RWPE2 (cell line): ENCODE measurements at places on chromosomes 11 and 22.

DNA sequence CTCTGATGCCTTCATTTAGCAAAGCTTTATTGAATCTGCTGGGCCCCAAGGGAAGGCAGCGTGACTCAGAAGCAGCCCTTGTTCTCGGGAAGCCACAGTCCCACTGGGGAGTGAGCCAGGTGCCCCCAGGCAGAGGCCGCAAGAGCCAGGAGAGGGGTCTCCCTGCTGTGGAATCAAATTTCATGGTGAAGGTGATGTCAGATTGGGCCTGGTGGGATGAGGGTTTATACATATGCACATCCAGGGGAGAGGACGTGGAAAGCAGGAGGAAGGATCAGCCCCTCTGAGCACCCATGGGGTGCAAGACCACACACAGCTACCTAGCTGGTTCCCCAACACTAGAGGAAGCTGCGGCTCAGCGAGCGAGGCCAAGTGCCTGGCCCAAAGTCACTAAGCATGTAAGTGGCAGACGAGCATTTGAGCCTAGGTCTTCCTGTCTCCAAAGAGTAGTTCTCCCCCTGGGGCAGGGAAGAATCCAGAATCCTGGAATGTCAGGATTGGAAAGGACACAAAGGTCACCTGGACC, 2.0 kb downstream of the SYNGR1 start:
- H3K4me1 ChIP-seq: no peaks in the 10 kb centered on the region
- H3K27ac ChIP-seq: no peak overlapping the region

- H3K27me3 ChIP-seq: no peaks in the 10 kb centered on the region
- no peak overlapping the region for H3K4me3 ChIP-seq
- no peaks in the 10 kb centered on the region for H3K4me1 ChIP-seq
- no peak for DNase-seq
- no peaks in the 10 kb centered on the region for H3K36me3 ChIP-seq
- H3K27ac ChIP-seq: no peak overlapping the region
Measured at GRCh38 chr11:117766576-117766975, 30.4 kb downstream of the DSCAML1 start.

GRCh38 chr22:37218771-37219411, 6.6 kb upstream of the SSTR3 start:
- no peak overlapping the region for H3K4me3 ChIP-seq
- no peaks in the 10 kb centered on the region for H3K27me3 ChIP-seq
- no peak overlapping the region for H3K27ac ChIP-seq
- DNase-seq: no peak
- no peaks in the 10 kb centered on the region for H3K36me3 ChIP-seq

GRCh38 chr11:74493791-74494630, 487 bp upstream of the LIPT2 start:
- peak; percentile 79 for DNase-seq
- H3K4me3 ChIP-seq: peak overlapping the region; percentile 85
- no peaks in the 10 kb centered on the region for H3K27me3 ChIP-seq
- H3K27ac ChIP-seq: peak overlapping the region; percentile 84
- H3K4me1 ChIP-seq: peaks cover 3% of the 10 kb centered on the region
- no peaks in the 10 kb centered on the region for H3K36me3 ChIP-seq

DNA sequence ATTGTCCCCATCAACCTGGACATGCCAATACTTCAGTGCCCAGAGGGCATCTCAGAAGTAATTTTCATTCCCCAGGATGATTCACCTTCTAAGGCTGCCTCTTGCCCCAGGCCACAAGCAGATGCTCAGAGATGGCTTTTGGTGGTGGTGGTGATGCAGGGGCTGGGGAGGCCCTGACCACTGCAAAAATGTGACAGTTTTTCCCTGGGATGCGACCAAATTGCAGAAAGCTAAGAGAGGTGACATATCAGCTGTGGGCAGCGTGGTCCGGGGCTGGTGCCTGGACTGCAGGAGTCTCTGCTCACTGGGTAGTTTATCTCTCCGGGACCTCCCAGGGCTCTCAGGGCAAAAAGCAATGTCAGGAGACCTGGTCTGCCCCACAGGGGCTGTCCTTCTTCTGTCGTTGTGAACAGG, 39.7 kb upstream of the ACCSL start:
- H3K36me3 ChIP-seq: no peaks in the 10 kb centered on the region
- H3K4me1 ChIP-seq: no peaks in the 10 kb centered on the region
- H3K27ac ChIP-seq: no peak overlapping the region
- no peak for DNase-seq

GRCh38 chr22:38316364-38317121, 690 bp downstream of the CSNK1E start:
- peak overlapping the region; percentile 98 for H3K27ac ChIP-seq
- no peak for DNase-seq
- H3K4me1 ChIP-seq: peaks cover 41% of the 10 kb centered on the region
- no peaks in the 10 kb centered on the region for H3K27me3 ChIP-seq
- peak overlapping the region; percentile 94 for H3K4me3 ChIP-seq

DNA sequence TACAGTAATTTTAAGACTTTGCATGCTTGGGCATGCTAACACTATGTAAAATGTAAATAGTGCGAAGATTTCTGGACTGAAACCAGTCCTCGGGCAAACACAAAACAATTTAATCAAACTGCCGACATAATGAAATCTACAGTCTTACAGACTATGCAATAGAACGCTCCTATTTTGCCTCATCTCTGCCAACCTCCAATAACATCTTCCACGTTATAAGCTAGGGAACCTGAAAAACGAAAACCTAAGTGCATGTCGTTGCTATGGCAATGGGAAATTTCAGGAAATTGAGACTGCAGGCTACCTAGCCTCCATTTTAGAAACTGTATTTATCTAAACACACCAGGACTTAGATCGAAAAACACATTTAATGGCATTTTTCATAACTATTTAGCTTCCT, 1.1 kb downstream of the CSTF3 start:
- DNase-seq: no peak
- peaks cover 53% of the 10 kb centered on the region for H3K36me3 ChIP-seq
- peaks cover 40% of the 10 kb centered on the region for H3K4me1 ChIP-seq
- peak overlapping the region; percentile 71 for H3K27ac ChIP-seq
- H3K27me3 ChIP-seq: no peaks in the 10 kb centered on the region

- H3K36me3 ChIP-seq: no peaks in the 10 kb centered on the region
- no peaks in the 10 kb centered on the region for H3K4me1 ChIP-seq
- DNase-seq: no peak
Measured at GRCh38 chr22:29148036-29148435, 57.7 kb upstream of the EMID1 start.

DNA sequence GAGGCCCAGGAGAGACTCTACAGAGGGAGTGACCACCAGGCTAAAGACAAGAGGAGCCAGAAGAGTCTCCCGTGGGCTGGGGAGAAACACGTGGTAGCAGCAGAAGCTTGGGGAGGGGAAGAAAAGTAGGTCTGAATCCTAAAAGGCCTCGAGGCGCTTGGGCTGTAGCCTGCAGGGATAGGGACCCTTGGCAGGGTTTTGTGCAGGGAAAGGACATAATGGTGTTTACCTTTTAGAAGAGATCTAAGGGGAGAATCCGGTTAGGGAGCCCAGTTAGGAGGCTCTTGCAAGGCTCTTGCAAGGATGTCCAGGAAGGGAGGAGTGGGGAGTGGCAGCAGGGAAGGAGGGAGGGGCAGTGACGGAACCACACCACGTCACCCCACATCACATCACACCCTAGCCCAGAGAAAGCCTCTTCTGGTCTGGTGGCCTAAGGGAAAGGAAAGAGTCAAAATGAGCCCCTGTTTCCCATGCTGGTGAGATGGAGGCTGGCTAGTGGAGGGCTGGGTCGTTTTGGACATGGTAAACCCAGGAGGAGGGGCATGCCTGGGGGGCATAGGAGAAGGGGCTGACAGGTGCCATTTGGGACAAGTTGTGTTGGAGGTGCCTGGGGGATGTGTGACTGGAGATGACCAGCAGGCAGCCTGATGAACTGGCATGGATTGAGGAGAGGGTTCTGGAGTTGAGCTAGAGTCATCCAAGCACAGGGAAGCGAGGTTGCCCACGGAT, 6.2 kb upstream of the FAM83F start:
- no peak overlapping the region for H3K4me3 ChIP-seq
- H3K27ac ChIP-seq: no peak overlapping the region
- H3K27me3 ChIP-seq: peaks cover 3% of the 10 kb centered on the region
- H3K4me1 ChIP-seq: peaks cover 7% of the 10 kb centered on the region
- no peaks in the 10 kb centered on the region for H3K36me3 ChIP-seq

- H3K27me3 ChIP-seq: no peaks in the 10 kb centered on the region
- peaks cover 33% of the 10 kb centered on the region for H3K36me3 ChIP-seq
- DNase-seq: no peak
- H3K4me1 ChIP-seq: no peaks in the 10 kb centered on the region
Measured at GRCh38 chr11:118547132-118547531, 16.1 kb downstream of the TMEM25 start.

- no peak for DNase-seq
- H3K27ac ChIP-seq: no peak overlapping the region
- H3K36me3 ChIP-seq: no peaks in the 10 kb centered on the region
- no peak overlapping the region for H3K4me3 ChIP-seq
- no peaks in the 10 kb centered on the region for H3K4me1 ChIP-seq
- no peaks in the 10 kb centered on the region for H3K27me3 ChIP-seq
Measured at GRCh38 chr11:106733635-106734034, 284.6 kb downstream of the GUCY1A2 start.

GRCh38 chr11:74138572-74138971, 32.2 kb downstream of the C2CD3 start:
- H3K4me1 ChIP-seq: peaks cover 65% of the 10 kb centered on the region
- peaks cover 17% of the 10 kb centered on the region for H3K36me3 ChIP-seq
- H3K27me3 ChIP-seq: no peaks in the 10 kb centered on the region
- no peak for DNase-seq

DNA sequence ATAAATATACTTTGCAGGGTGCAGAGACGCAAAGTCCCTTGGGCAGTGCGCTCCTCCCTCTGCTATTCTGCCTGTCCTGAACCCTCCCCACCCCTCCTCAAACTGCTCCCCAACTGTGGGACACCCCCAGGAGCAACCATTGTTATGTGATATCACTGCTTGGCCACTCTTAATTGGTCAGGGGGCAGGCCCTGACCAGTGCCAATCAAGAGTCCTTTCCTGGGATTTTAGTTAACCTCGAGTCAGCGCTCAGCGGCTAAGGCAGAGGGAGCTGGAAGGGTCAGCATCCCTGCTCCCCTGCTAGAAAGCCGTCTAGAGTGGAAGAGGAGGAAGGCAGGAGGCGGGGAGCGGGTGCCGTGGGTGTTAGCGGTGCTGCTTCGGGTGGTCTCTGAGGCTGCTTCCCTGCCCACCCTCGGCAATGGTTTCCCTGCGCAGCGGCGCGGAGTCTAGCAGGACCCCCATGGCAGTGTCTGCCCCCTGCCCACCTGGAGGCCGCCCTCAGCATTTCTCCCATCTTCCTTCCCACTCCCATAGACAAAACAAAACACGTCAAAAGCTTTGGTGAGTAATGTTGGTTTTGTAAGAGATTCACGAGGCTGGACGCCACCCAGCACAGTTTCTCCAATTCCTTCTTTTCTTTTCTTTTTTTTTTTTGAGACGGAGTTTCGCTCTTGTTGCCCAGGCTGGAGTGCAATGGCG, 38.4 kb upstream of the A4GALT start:
- H3K36me3 ChIP-seq: no peaks in the 10 kb centered on the region
- no peak overlapping the region for H3K27ac ChIP-seq
- DNase-seq: no peak

- H3K4me3 ChIP-seq: no peak overlapping the region
- H3K36me3 ChIP-seq: no peaks in the 10 kb centered on the region
- H3K27ac ChIP-seq: peak overlapping the region; percentile 60
- peaks cover 14% of the 10 kb centered on the region for H3K4me1 ChIP-seq
- H3K27me3 ChIP-seq: no peaks in the 10 kb centered on the region
Measured at GRCh38 chr11:71130106-71130505, 122.3 kb downstream of the SHANK2 start.

- no peak overlapping the region for H3K27ac ChIP-seq
- no peak for DNase-seq
- H3K27me3 ChIP-seq: no peaks in the 10 kb centered on the region
- H3K4me3 ChIP-seq: no peak overlapping the region
- H3K4me1 ChIP-seq: no peaks in the 10 kb centered on the region
Measured at GRCh38 chr11:117826832-117827231, 2.3 kb upstream of the FXYD2 start.

DNA sequence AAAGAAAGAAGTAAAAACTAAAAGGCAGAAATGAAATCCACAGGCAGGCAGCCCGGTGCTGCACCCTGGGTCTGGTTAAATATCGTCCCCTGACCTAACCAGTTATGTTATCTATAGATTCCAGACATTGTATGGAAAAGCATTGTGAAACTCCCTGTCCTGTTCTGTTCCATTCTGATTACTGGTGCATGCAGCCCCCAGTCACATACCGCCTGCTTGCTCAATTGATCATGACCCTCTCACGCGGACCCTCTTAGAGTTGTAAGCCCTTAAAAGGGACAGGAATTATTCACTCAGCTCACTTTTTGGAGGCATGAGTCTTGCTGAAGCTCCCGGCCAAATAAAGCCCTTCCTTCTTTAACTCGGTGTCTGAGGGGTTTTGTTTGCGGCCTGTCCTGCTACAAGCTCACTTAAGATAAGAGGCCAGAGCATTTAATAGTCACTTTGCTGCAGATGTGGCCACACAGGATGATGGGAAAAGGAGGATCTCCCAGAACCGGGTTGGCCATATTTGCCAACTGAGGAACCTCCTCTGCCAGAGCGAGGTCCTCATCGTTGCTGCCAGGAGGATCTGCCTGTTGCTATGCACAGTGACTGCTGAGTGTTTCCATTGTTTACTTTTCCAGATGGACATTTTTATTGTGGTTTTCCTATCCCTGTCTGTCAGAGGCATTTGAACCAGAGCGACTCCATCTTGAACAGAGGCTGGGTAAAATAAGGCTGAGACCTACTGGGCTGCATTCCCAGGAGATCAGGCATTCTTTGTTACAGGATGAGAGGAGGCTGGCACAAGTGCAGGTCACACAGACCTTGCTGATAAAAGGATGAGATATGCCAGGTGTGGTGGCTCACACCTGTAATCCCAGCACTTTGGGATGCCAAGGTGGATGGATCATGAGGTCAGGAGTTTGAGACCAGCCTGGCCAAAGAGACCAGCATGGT, 10.2 kb downstream of the C11orf96 start:
- H3K27ac ChIP-seq: no peak overlapping the region
- H3K36me3 ChIP-seq: no peaks in the 10 kb centered on the region
- H3K4me3 ChIP-seq: no peak overlapping the region
- no peaks in the 10 kb centered on the region for H3K27me3 ChIP-seq
- H3K4me1 ChIP-seq: no peaks in the 10 kb centered on the region

GRCh38 chr22:23193882-23194281, 13.6 kb downstream of the BCR start:
- no peaks in the 10 kb centered on the region for H3K27me3 ChIP-seq
- H3K4me3 ChIP-seq: no peak overlapping the region
- H3K27ac ChIP-seq: peak overlapping the region; percentile 27

- DNase-seq: no peak
- no peak overlapping the region for H3K27ac ChIP-seq
- H3K36me3 ChIP-seq: no peaks in the 10 kb centered on the region
Measured at GRCh38 chr11:116457336-116458007, 315.3 kb downstream of the BUD13 start.

GRCh38 chr11:68878022-68878421, 25.6 kb downstream of the MRPL21 start:
- H3K27ac ChIP-seq: no peak overlapping the region
- no peak for DNase-seq
- H3K27me3 ChIP-seq: no peaks in the 10 kb centered on the region
- no peak overlapping the region for H3K4me3 ChIP-seq
- no peaks in the 10 kb centered on the region for H3K36me3 ChIP-seq
